ENCODE measurements at places on chromosomes 7 and 10.

- DNase-seq, result no peak
Observed at GRCh38 chr7:90574146-90574819, 21.8 kb upstream of the CDK14 start.

DNA sequence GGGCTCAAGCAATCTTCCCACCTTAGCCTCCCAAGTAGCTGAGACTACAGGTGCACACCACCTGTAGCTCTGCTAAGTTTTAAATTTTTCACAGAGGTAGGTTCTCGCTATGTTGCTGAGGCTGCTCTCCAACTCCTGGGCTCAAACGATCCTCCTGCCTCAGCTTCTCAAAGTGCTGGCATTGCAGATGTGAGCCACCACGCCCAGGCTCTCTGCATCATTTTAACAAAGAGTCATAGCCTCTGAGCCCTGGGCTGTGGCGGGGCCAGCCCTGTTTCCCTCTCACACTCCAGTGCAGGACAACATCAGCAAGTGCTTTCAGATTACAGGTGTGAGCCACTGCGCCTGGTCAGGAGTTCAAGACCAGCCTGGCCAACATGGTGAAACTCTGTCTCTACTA, 102.5 kb downstream of the COL26A1 start:
- no peak for DNase-seq

DNA sequence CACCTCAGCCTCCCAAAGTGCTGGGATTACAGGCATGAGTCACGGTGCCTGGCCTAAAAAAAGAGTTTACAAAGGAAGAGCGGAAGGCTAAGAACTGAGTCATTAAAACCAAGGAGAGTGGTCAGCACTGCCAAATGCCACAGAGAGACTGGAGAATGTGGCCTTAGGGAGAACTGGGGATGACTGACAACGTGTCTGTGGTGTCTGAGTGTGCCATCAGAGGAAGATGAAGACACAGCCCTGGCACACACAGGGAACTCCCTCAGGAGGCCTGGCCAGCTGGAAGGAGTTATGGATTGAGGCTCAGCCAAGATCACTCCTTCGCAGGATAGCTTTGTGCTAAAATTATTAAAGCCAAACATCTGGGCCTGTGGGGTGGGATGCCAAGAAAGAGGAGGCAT, 3.9 kb upstream of the INA start:
- peak; percentile 53 for DNase-seq

DNA sequence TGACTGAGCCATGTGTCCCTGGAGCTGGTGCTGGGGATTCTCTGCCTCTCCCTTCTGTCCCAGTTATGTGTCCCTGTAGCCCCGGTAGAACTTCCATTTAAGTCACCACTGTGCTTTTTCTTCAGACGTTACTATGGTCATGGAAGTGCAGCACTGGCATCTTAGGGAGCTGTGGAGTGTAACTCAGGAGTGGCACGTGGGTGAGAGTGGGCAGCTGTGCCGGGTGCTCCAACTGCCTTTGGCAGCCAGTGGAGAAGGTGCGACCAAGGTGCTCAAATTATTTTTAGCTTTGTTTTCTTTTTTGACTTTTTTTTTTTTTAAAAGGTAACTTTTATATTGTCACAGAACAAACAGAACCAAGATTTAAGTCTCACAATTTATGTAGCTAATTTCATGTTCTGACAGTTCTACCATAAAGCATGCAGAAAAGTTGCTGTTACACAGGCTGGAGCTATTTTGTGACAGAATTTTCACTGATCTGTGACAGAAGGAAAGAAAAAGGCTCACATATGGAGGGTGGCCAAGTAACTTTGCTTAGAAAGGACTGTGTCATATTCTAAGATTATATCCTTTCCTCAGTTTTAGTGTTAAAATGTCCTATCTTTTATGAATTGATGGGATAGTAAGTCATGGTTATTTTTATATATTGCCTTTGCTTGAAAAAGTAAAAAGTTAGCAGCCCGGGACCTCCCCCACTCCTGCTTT, 73.9 kb downstream of the SH2D4B start:
- DNase-seq, result no peak

- peak; percentile 80 for DNase-seq
Observed at GRCh38 chr10:76675951-76676587, 961.5 kb downstream of the KCNMA1 start.

DNA sequence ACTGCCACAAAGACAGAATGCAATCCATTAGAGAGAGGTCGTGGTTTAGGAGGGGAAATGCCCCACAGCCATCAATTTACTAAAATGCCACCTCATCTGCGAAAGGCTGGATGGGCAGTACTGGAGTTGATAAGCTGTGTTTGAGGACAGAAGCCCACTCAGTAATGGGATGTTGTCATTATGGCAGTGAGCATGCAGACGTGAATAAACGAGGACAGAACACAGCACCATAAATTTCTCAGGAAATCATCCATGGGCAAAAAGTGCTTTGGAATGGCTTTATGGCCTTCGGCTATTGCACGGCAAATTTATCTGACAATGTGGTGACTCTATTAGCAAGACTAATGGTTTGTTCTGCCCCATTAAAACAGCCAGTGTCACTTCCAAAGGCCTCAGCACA, 15.9 kb upstream of the C10orf53 start:
- DNase-seq, result no peak

DNA sequence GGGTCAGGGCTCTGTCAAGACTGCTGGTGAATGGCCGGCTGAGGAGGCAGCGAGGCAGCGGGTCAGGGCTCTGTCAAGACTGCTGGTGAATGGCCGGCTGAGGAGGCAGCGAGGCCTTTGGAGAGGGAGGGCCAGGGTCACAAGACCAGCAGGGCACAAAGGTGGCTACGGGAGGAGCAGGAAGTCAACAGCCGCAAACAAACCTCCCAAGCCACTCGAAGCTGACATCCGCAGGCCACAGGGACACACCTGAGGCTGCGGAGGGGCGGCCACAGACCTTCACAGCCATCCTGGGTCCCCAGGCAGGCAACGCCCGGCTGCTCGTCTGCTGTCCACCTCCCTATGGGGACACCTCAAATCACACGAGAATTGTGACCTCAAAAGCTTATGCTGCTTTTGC, 8.9 kb upstream of the GPER1 start:
- no peak for DNase-seq

DNA sequence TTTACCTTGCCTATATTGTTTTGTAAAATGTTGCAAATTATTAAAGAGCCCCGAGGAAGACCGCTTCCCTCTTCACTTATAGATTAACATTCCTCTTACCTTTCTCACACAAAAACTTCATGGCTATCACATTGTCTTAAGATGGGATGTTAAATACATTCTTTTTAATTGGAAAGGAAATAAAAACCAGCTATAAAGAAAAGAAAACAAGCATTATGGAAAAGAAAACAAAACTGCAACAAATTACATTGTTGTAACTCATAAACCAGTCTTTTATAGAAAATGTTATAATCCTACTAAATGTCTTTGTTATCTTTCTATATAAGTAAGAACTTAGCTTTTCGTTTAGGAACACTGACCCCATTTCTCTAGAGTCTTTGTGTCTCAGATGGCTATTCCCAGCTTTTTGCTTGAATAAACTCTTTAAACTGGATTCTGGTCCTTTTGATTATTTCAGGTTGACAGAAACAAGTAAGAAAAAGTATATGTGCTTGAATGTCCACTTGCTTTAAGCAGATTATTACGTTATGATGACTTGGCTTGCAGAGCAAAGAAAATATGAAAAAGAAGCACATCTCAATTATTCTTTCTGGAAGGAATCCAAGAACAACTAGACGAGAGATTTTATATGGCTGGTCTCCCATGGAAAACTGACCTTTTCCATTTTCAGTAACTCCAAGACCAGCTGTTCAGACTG, 128.2 kb downstream of the AKR1D1 start:
- no peak for DNase-seq

GRCh38 chr7:141679014-141679413, 23.0 kb downstream of the DENND11 start:
- DNase-seq, result no peak

DNA sequence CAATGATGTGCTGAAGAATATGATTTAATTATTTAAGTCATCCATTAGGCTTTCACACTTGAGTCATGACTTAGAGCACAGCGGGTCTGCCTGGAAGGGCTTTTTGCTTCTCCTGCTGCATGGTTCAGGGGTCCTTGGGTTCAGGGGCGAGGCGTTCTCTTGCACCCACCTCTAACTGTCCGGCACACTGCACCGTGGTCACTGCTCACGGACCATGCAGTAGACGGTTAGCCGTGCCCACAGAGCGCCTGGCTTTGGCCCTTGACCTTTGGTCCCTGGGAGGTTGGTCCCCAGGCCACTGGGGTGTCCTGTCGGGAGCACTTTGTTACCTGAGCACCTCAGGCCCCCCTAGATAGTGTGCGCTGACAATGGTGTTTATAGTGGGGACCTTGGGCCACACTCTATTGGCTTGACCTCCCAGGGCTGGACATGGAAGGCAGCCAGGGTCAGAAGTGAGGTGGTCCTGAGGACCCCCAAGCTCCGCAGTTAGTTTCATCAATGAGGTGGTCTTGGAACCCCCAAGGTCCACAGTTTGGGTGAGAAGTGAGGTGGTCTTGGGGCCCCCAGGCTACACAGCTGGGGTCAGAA, 110.6 kb downstream of the ACTR3B start:
- no peak for DNase-seq

DNA sequence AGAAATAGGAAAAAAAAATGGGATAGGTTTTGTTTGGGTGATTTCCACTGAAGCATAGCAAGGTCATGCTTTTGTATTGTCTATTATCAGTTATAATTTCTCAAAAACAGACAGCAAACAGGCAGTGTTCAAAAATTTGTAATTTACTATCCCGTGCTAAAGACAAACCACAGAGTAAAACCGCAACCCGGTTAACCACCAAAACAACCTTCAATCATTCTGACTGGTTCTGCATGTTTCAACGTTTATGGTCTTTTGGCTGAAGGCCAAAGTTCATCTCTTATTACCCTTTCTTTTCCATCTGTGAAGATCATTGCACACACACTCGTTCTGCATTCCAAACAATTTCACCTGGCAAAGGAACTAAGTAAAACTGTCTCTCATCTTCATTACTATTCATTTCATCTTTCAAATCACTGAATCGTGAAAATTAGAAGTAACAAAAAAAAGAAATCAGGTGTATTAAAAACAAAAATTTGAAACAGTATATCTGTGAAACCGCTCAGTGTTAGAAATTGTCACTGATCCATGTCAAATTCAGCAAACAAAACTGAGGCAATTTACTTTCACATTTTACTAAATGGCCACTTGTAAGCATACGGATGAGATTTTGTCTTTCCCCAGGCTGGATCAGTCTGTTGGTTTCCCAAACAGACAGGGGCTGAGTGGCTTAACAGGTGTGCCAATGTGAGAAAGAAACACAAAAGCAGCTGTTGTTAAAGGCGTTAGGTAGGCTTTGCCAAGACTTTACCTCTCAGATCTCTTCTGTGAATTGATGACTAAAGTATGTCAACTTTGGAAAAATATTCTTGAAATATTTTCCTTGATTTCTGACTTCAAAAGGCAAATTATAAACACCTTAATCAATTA, 539.6 kb downstream of the CNTNAP2 start:
- no peak for DNase-seq

DNA sequence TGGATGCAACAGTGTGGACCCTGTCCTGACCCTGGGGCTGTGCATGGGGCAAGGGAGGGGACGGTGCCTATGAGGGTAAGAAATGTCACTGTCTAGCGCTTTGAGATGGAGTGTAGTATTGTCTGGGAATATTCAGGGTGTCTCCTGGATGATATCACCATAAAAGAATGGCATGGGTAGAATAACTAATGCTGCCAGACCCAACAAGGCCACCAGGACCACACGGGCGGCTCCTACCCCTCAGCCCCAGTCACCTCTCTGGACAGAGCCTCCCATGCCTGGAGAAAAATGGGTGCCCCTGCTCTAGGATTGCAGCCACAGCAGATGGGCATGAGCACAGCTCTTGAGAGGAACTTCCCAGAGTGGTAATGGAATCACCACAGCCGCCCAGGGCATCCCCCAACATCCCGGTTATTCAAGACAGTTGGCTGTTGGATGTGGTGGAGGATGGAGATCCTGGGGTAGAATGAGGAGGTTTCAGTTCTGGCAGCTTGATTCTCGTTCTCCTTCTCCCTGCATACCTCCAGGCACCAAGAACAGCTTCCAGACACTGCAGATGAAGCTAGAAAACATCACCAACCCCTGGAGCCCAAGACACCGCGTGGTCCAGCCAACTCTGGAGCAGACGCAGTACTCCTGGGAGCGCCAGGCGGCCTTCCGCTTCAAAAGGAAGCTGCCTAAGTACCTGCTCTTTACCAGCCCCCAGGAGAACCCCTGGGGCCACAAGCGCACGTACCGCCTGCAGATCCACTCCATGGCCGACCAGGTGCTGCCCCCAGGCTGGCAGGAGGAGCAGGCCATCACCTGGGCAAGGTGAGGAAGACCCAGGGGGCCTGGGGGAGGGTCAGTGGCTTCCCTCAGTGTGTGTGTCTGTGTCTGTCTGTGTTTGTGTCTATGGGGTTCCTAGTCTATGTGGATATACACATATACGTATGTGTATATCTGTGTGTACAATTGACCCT, 6.2 kb downstream of the AOC1 start:
- no peak for DNase-seq

- DNase-seq, result no peak
Observed at GRCh38 chr7:125355899-125356298, 426.3 kb upstream of the POT1 start.

DNA sequence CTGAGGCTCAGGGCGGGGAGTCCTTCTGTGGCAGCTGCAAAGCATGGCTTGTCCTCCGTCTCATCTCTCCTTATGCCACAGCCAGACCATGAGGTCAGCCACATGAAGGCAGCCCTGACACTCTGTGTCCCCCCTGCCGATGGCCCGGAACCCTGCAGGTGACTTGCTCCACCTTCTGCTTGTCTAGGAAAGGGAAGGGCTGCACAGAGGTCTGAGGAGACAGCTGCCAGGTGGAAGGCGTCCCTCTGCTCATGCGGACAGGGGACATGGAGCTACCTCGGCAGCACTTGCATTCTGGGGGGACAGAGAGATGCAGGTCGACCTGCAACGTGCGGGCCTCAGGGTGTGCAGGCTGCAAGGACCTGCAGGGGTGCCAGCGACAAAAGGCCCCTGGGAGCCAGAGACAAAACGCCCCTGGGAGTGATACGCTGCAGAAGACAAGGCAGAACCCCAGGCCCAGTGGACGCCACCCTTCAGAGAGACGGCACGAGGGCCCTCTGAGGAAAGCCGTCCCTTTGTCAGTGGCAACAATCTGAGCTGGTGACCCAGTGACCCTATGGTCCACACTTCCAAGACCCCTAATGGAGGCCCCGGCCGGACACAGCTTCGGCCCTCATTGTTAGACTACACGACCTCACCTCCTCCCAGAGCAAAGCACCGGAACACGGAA, 205.2 kb upstream of the PPP2R2D start:
- DNase-seq, result no peak

- DNase-seq, result no peak
Observed at GRCh38 chr7:90727412-90727811, 131.3 kb downstream of the CDK14 start.

- no peak for DNase-seq
Observed at GRCh38 chr10:22765660-22766547, 51.5 kb upstream of the PIP4K2A start.

DNA sequence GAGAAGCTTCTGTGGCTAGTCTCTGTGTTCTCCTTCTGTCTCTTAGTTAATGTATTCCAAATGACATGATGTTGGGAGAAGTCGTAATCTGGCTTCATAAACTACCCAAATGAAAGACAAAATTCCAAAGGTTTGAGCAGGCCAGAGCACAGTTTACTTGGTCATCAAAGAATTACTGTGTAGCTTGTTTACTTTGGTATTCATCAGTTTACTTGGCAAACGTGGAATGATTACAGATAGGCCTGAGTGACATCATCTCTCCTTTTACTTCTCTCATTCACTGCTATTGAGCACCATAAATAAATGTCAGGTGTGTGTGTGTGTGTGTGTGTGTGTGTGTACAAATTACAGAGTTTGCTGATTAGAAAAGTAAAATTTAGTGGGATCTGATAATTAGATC, 327.3 kb downstream of the PHTF2 start:
- DNase-seq, result no peak

- no peak for DNase-seq
Observed at GRCh38 chr10:109593682-109594081, 329.6 kb downstream of the XPNPEP1 start.
